ENCODE measurements at places on chromosomes 2 and 18.
A peak's percentile ranks its signal among the peaks of the same experiment; 100 is the strongest.

- no peak for DNase-seq
Measured at GRCh38 chr18:60188958-60189357, 183.6 kb downstream of the MC4R start.

- peak; percentile 80 for DNase-seq
Measured at GRCh38 chr2:225041851-225042799, at the start of gene DOCK10. DOCK10 (minus strand) TSS chr2:225042468; CDS start chr2:225042374, 94 bp downstream.

DNA sequence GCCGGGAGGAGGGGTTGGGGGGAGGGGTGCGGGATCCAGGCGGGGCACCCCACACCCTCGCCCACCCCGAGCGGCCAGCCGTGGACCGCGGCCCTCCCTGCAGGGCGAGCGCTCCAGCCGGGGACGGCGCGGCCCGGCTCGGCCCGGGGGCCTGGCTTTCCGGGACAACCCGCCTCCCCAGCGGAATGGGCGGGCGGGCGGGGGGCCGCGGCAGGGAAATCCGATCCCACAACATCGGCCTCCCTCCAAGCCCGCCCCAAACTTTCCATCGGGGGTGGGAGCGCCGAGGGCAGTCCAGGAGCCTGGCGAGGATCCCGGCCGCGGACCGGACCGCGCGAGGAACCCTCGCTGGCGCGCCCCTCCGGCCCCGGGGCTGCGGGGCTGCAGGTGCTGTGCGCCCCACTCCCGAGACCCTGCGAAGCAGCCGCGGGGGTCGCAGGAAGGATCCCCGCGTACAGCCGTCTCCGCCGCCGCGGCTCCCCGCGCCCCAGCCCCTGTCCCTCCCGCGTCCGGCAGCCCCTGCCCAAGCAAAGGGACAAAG is 529 bp downstream of the SEMA4C start:
- DNase-seq = no peak

- DNase-seq = peak; percentile 51
Measured at GRCh38 chr2:205714058-205714776, 31.9 kb downstream of the NRP2 start.

DNA sequence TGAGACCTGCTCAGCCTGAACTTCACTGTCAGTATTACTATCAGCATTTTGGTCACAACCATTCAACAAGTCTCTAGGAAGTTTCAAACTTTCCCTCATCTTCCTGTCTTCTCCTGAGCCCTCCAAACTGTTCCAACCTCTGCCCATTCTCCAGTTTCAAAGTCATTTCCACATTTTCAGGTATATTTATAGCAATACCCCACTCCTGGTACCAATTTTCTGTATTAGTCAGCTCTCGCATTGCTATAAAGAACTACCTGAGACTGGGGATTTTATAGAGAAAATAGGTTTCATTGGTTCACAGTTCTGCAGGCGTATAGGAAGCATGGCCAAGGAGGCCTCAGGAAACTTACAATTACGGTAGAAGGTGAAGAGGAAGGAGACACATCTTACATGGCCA is 27.3 kb downstream of the KCNF1 start:
- DNase-seq = no peak

- DNase-seq = peak; percentile 53
Measured at GRCh38 chr2:138267161-138267901, 234.2 kb upstream of the SPOPL start.

DNA sequence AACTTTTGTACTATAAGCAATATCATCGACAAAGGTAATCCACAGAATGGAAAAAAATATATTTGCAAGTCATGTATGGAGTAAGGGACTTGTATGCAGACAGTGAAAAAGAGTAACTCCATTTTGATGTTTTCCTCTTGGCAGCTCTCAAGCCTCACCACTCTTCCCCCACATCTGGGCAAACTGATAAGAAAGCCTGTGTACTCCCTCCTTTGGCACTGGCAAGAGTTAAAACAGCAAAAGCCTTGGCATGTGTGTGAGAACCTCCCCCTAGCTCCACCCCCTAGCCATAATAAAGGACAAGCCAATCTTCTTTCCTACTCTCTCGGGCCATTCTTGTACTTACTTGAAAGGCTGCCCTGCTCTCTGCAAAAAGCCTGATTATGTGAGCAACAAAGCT is 335.2 kb downstream of the LRATD1 start:
- no peak for DNase-seq

DNA sequence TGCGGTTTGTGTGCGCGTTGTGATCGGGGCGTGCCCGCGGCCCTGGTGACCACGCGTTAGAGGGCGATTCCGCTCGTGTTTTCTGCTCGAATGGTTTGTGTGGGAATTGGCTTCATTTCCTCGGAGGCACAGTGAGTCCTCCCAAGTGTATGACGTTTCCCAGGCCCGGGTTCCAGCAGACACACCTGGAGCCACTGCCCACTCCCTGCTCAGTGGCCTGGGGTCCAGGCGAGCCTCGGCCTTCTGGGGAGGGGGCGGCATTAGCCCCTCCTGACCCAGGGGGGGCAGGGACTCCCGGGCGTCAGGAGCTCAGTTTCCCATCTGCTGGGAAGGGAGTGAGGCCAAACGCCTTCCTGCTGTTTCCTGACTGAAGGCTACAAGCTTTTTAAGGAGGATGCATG is 92.1 kb downstream of the NFATC1 start:
- DNase-seq = no peak

DNA sequence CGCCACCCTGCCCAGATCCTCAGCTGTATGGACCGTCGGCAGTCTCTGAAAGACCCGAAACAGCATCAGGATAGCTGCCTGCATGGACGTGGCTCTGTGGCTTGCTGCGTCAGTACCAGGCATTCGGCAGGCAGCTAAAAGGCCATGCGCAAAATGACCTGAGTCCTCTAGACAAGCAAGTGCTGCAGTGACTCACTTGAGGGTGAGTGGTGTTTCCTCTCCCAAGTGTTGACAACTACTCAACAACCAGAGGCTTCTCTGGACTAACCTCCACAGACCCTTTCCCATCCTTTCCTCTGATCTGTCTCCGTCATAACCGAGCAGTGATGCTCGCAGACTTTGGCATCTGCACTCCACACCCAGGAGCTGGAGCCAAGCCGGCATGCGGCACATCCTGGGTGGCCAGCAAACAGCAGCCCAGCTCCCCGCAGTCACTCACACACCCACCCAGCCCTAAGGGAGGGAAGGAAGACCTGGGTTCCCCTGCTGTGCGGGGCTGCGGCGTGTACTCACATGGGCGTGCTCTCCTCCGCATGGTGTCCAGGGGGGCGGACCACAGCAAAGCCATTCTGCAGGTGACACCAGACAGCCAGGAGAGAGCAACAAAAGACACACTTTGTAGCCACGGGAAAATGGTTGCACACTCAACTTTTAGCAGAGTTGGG is 239.3 kb downstream of the TWIST2 start:
- no peak for DNase-seq

GRCh38 chr2:216298719-216299495 is 73.4 kb downstream of the MARCHF4 start:
- no peak for DNase-seq

DNA sequence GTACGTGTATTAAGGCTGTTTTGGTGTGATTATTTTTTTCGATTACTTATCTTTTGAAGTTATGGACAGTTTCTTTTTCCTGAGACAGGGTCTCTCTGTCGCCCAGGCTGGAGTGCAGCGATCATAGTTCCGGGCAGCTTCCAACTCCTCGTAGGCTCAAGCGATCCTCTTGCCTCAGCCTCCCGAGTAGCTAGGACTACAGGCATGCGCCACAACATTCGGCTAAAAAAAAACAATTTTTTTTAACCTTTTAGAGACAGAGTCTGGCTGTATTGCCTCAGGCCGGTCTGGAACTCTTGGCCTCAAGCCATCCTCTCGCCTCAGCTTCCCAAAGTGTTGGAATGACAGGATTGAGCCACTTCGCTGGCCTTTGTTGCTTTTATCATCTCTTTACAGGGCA is 945 bp downstream of the HAT1 start:
- no peak for DNase-seq

DNA sequence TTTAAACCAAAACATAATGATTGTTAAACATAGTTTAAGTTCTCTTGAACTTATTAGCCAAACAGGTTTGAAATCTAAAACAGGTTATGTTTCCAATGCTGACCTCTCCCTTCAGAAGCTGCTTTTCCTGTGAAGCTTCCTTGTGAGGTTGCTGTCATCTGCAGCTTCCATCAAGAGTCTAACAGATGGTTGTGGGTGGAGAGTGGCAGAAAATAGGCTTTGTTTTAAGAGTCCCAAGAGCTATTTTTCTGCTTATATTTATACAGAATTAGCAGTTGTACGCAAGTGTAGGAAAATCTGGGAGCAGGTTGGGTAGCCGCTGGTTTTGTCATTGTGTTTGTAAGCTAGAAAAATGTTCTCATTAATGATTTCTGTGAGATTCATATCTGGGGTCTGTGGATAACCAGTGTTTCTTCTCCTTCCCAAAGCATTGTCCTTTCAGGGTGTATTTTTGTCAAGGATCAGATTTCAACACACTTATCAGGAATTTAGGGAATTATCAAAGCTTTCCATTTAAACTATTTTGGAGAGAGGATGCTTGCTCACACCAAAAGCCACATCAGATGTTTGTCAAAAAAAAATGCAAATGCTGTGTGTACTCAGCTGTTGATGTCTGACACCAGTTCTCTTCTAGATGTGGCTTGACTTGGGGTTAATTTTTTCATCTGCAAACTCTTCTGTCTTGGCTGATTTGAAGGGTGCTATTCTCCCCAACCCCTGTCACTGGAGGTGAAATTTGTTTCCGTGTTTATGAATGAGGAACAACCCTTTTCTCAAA is 78.1 kb upstream of the KIF5C start:
- no peak for DNase-seq

- no peak for DNase-seq
Measured at GRCh38 chr2:102449370-102449974, 23.6 kb upstream of the SLC9A4 start.

GRCh38 chr2:44528595-44528994 is 166.8 kb downstream of the CAMKMT start:
- DNase-seq = no peak

DNA sequence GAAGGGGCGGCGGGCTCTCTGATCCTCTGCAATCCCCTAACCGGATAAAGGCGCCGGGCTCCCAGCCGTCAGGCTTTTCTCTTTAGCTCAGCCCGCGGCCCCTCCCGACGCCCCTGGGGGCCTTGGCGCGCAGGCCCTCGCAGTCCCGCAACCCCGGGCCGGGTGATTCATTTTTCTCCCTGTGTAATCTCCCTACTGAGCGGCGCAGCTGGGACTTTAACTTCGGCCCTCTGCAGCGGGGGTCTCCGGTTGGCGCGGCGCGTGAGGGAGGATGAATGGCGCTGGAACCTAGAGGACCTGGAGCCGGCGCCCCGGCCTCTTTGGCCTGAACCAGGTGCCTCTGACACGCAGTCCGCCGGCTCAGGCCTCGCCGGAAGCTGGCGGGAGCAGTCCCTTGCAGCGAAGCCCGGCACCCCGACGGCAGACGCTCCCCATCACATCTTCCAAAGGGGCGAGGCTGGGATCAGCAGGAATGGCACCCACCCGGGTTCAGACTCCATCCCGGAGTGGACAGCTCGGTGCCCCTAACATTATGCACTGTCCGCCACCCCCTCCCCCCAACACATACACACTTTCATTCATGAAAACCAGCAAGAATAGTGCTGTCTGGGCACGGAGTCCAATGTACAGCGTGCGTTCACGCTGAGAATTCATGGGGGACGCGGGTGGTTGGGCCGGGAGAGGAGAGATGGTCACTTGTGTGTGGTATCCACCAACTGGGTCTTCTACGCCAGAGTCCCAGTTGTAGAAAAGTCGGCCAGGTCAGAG is 1.2 kb downstream of the CNGA3 start:
- no peak for DNase-seq

- no peak for DNase-seq
Measured at GRCh38 chr18:74766251-74766650, 168.6 kb downstream of the ZNF407 start.

GRCh38 chr2:143717536-143718168 is 588.4 kb downstream of the ARHGAP15 start:
- DNase-seq = no peak

GRCh38 chr2:224932522-224932921 is 109.7 kb downstream of the DOCK10 start:
- no peak for DNase-seq
